ENCODE measurements at places on chromosomes 16 and 17.
A peak's percentile ranks its signal among the peaks of the same experiment; 100 is the strongest.

- no peak for DNase-seq
These were observed 71.7 kb downstream of the HLF start for GRCh38 chr17:55336426-55336825.

DNA sequence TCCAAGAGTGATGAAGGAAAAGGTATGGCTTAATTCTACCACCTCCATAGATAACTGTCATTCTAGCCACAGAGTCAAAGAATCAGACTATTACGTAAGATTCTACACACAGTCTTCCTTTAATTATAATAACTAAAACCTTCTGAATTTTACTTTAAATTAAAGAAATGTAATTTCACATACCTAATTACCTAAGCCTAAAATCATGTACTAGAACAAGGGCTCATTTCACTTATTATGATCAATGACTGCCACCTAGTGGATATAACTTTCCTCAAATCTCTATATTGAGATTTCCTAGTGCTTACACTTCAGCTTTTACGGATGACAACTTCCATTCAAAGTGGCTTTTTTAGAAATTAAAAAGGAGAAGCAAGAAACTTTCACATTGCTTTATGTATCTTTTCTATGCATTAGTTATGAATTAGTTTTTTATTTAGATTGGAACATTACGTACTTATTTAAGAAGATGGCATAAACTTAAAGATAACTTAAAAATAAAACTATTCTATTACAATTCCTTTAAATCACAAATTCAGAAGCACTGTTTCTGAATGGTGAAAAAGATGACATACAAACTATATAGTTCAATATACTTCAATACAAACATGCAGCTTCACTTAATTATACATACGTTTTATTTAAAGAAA, 18.2 kb upstream of the ABCA10 start:
- no peak for DNase-seq

DNA sequence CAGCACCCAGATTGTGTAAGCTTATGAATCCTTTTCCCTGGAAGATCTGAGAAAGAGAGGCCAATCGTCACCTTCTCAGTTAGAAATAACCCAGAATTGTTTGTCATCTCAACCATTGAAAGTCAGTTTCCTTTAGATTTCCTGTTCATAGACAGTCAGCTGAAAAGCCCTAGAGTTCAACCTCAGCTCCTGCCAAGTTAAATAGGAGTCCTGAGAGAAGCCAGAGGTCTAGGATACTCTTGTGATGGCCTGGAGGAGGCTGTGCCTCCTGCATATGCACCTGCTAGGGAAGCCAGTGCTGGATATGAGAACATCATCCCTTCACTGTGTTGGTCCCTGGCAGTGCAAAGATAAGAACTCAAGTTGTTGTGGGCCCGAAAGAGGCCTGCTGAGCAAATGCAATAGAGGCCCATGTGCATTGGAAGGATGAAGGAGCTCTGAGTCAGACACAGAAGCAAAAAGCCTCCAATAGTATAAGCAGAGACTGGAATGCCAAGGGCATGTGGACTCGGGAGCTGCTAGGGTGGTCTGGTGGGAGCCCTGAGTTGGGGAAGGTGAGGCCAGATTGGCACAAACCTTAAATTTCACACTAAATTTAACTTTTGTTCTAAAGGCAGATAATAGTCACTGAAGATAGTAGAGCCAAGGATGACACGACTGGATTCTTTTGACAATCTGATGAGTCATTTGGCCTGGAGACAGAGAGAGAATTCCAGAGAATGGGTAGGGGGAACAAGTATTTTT, 520.9 kb upstream of the CDH5 start:
- DNase-seq: no peak

DNA sequence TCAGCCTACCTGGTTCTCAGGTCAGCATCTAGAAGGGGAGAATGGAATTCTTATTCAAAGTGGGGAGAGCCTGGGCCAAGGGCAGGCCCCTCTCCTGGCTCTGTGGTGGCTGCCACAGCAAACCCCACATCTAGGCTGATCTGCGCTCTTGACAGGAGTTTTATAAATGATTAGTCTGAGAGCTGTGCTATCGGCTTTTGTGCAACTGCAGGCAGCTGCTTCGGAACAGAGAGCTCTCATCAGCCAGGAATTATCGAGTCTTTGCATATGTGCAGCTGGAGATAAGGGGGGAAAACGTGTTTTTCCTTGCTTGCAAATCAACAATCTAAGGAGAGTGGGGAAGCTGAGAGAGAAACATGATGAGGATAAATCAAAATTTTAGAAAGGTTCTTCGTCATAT, 91.7 kb downstream of the HS3ST3A1 start:
- DNase-seq: no peak

- DNase-seq: no peak
These were observed 1.3 kb downstream of the TTYH2 start for GRCh38 chr17:74214484-74215341.

- DNase-seq: no peak
These were observed 35.5 kb downstream of the CPNE2 start for GRCh38 chr16:57127836-57128235.

- no peak for DNase-seq
These were observed 532.9 kb downstream of the MAF start for GRCh38 chr16:79067600-79067999.

DNA sequence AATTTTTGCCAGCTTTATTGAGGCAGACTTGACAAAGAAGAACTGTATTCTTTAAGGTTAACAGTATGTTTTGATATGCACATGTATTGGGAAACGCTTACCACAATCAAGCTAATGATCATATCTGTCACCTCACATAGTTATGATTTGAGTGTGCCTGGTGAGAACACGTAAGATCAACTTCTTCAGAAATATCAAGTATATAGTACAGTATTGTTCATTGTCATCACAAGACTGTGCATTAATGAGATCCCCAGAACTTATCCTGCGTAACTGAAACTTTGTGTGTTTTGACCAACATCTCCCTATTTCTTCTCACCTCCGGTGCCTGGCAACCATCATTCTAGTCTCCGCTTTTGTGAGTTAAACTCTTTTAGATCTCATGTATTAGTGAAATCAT, 756.4 kb upstream of the EEF2KMT start:
- no peak for DNase-seq

GRCh38 chr16:54412777-54413455, 126.3 kb upstream of the IRX3 start:
- no peak for DNase-seq

DNA sequence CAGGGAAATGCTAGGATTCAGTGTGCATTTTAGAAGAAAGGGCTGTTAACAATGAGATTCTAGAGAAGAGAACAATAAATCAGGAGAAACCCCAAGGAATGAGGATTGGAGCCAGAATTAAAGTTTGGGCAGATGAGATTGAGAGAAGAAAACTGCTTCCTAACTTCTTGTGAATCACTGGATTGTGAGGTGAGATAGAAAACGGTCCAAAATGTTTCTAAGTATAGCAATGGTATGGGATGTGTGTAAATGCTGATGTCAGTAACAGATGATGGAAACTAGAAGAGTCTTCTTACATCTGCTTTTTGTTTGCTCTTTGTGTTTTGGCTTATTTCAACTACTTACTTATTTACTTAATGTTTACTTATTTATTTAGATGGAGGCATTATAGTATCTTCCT, 123.0 kb downstream of the KCNJ2 start:
- no peak for DNase-seq

GRCh38 chr17:74739227-74739831, 2.3 kb downstream of the RAB37 start:
- DNase-seq: no peak

GRCh38 chr16:3059041-3059722, 6.3 kb upstream of the IL32 start:
- peak; percentile 50 for DNase-seq

GRCh38 chr17:50186661-50187393, 14.6 kb downstream of the COL1A1 start:
- no peak for DNase-seq

- no peak for DNase-seq
These were observed 2335.5 kb downstream of the TP53TG3F start for GRCh38 chr16:35794896-35795295.

GRCh38 chr17:2214929-2215615, 88.5 kb downstream of the SMG6 start:
- no peak for DNase-seq

DNA sequence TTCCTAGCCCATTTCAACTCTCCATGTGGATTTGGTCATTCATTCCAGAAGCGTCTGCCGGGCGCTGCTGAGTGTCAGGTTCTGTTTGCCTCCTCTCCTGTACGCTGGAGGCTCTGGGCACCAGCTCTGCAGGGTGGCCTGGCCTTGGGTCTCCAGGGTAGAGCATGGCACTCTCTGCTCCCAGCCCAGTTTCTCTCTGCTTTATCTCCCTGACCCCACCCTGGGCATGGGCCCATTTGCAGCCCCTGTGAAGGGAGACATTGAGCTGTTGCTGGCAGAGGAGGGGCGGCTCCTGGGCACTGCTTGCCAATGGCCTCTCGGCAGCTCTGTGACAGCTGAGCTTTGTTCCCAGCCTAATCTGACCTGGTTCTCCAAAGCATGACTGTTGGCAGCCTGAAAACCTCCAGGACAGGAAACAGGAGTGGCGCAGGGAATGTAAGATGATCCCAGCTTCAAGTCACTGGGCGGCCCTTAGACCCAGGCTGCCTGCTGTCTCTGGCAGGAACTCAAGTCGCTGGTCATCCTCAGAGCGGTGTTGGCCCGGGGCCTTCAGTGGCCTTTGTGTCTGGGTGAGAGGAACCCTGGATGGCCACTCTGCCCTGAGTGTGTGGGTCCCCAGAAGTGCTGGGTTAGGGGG, 146.8 kb downstream of the SEC14L1 start:
- DNase-seq: peak; percentile 24

GRCh38 chr16:87602001-87602775, at the start of gene JPH3:
JPH3 (plus strand) TSS chr16:87602508; CDS start chr16:87603147, 639 bp downstream.
- no peak for DNase-seq

- no peak for DNase-seq
These were observed 79.6 kb upstream of the LHX1 start for GRCh38 chr17:36857698-36858097.

- peak; percentile 71 for DNase-seq
These were observed at the start of gene RSL1D1 for GRCh38 chr16:11851294-11852091. RSL1D1 (minus strand) TSS chr16:11851542; CDS start chr16:11851512, 30 bp downstream.

DNA sequence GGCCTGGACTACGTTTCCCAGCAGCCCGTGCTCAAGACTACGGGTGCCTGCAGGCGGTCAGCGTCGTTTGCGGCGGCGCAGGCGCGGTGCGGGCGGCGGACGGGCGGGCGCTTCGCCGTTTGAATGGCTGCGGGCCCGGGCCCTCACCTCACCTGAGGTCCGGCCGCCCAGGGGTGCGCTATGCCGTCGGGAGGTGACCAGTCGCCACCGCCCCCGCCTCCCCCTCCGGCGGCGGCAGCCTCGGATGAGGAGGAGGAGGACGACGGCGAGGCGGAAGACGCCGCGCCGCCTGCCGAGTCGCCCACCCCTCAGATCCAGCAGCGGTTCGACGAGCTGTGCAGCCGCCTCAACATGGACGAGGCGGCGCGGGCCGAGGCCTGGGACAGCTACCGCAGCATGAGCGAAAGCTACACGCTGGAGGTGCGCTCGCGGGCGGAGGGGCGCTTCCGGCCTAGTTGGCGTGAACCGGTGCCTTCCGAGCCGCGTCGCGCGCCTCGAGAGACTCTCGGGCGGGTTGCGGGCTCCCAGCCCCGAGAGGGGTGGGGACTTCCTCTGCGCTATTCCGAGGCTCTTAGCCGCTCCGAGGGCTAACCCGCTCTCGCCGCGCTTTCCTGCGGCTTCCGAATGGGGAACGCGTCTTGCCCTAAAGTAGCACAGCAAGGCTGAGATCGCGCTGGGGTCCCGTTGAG, at the start of gene RBL2:
TSS of gene RBL2 (plus strand) at position 95 of the 689 bp plus-strand sequence. CDS start at position 181, 86 bp downstream.
- DNase-seq: peak; percentile 37

DNA sequence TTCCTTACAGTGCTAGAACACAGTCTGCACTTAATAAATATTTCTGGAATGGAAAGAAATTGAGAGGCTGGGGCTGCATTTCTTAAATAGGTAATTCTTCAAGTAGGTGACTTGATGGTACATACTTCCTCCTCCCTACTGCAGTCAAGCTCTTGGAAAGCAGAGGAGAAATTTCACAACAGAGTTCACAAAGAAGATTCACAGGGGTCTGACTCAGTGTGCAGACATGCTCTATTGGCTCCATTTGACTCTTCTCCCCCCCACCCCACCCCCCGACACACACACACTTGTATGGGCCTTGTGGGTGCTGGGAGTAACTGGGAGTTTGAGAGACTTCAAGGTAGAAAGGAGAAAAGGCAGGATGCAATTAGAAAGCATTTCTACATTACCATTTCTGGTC, 6.2 kb upstream of the MYOCD start:
- DNase-seq: no peak

DNA sequence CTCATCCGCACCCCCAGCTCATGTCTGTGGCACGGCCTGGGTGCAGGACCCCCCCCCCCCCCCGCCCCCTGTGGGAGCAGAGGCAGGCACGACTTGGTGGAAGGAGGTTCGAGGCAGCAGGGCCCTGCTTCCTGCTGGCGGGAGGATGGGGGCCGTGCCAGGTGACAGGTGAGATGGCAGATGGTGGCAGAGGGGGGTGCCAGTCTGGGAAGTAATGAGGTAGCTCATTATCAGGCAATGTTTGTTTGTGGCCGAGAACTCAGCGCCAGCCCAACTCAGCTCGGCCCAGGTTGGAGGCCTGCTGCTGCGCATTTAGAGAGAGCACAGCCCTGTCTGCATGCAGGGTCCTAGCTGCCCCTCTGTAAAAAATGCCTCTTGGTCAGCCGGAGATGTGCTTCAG, 40.1 kb upstream of the JPH3 start:
- no peak for DNase-seq

- DNase-seq: no peak
These were observed 2.3 kb downstream of the BEAN1 start for GRCh38 chr16:66429290-66429962.

DNA sequence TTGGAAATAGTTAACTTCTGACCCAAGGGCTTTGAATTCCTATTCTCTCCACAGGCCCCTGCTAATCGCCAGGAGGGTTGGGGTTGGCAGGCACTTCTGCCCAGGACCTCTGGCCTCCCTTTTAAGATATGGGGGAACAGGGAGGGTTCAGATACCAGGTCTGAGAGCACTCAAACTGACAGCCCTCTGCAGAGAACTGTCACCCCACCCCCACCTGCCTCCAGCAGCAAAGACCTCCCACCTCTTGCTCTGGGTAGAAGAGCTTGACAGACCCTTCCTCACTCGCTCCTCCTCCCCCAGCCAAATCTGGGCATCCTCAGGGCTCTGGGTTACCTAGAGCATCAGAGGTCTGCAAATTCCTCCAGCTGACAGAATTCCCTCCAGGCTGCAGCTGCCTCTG, 11.6 kb downstream of the CDH3 start:
- no peak for DNase-seq

DNA sequence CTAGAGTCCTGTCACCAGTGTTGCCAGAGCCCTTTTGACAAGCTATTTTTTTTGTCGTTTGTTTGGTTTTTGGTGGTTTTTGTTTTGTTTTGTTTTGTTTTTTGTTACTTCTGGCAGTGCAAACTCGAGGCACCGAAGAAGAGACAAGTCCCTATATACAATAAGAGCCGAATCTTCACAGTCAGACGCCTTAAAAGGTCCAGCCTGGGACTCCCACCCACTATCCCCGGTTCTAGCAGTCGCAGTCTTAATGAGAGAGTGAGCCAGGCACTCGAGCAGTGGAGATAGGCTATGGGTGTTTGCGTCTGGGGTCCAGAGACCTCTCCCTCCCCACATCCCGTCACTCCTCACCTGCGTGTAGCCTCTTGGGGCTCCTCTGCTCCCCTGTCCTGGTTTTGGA, 1.9 kb downstream of the OR1F1 start:
- no peak for DNase-seq
